Stimulated activated CD4-positive, alpha-beta T cell treated with anti-CD3 and anti-CD28 coated beads, TNF-alpha, amount 100 ng/mL, for 48 hours (primary cell): ENCODE measurements at places on chromosomes 7 and 10.

GRCh38 chr10:6603142-6604125, 23.4 kb upstream of the PRKCQ start:
- no peak for DNase-seq

DNA sequence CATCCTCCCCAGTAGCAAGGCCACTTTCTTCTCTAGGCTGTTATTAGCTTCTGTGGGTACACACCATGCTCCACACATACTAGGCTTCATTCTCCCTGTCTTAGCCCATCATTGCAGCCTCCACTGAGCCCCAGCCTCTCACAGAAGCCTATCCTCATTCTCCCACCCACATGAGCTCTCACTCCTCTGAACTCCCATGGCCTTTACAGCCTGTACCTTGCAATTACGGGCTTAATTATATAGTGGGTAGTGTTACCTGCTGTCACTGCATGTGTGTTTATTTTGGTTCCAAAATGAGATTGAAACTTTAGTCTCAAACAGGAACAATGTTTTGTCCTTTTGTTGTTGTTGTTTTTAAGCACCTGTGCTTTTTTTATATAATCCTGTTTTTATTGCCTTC, 460.0 kb downstream of the KCNMA1 start:
- DNase-seq: no peak

GRCh38 chr10:101645659-101646058, 49.3 kb downstream of the FBXW4 start:
- DNase-seq: no peak

DNA sequence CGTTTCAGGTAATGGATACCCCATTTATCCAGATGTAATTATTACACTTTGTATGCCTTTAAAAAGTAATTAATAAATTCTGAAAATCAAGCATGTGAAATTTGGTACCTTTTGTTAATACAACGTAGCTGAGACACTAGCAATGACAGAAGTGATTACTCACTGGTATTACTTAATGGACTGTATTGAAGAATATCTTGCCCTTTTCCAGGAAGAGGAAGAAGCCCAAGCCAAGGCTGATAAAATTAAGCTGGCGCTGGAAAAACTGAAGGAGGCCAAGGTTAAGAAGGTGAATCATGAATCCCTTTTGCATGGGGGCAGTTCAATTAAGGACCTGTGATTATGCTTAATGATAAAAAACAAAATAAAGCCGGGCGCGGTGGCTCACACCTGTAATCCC, 64.8 kb downstream of the APBB1IP start:
- DNase-seq: no peak

GRCh38 chr7:130521258-130521951, 29.5 kb downstream of the MEST start:
- DNase-seq: no peak

DNA sequence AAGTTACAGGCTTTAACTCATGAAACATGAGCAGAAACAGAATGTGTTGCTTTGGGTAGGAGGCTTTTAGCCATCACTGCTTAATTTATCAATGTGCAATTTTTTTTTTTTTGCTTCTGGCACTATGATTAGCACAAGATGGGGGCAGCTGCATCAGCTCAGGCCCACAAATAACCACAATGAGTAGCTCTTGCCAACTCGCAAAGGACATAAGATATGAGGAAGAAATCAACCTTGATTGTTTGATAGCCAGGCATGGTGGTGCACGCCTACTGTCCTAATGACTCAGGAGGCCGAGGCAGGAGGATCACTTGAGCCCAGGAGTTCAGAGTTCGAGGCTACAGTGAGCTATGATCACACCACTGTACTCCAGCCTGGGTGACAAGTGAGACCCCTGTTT, 12.3 kb downstream of the NOD1 start:
- DNase-seq: no peak

DNA sequence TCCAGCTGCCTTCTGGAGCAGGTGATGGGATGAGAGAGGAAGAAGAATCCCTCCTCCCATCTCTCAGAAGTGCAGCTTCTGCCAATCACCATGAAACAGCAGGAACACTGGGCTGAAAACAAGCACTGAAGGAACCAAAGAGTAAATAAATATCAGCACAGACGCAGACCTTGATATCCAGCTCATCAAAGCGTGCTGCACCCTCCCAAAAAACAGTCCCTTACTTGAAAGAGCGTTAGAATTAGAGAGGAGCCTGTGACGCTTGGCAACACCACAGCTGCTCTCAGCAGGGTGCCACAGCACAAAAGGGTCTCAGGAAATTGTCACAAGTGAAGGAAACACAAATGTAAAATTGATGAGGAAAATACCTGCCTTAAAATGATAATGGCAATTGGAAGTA, 39.5 kb downstream of the KLF6 start:
- no peak for DNase-seq

DNA sequence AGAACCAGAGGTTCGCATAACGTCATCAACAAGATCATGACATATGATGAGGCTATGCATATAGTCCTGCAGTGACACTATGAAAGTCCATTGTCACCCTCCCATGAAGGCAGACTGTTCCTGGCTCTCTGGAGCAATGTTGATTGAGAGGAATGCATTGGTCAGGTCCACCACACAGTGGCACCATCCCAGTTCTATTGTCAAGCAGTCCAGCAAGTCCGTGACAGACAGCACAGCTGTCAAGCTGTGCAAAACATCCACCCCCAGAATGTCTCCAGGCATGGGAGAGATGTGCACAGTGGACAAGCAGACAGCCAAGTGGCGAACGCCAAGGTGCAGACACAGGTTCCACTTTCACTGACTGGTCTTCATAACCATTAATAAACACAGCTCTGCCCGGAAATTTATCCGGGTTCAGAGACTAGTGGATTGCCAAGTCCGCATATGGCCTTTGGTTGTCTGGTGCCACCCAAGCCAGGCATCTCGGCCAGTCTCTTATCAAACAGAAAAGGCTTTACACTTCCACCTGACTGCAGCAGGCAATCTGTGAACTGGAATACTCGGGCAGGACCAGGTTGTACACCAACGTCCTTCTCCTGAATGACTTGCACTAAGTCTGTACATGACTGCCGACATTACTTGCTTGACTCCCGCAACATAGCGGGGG, 7.2 kb downstream of the RNF133 start:
- DNase-seq: no peak

- no peak for DNase-seq
Observed at GRCh38 chr10:30346615-30347014, 2.5 kb downstream of the MTPAP start.

- DNase-seq: no peak
Observed at GRCh38 chr7:80807166-80807900, 111.5 kb downstream of the SEMA3C start.

- DNase-seq: no peak
Observed at GRCh38 chr7:43535810-43536585, 46.9 kb upstream of the STK17A start.

DNA sequence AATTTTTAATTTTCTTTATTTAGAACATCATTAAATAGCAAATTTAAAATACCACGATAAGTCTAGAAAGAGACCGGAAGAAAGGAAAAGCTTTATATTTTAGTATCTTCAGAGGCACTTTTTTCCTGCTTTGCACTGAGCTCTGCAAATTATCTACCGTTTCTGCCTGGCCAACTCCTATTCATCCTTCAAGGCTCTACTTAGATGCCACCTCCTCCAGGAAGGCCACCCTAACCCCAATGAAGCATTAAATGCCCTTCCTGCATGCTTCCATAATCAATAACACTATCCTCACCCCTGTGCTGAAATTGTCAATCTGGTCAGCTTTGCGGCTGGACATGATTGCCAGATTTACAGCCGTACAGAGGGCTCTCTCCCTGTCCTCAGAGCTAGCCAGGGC, 141.8 kb upstream of the CHST15 start:
- DNase-seq: no peak
